ENCODE measurements at places on chromosomes 12 and 14. TPM values are rescaled to one million over a fixed set of nuclear protein-coding genes. Genes with fewer than 3 reads are reported as not detected.

- DNase-seq, result no peak
Measured at GRCh38 chr12:17992002-17992656, 97.9 kb downstream of the RERGL start.

DNA sequence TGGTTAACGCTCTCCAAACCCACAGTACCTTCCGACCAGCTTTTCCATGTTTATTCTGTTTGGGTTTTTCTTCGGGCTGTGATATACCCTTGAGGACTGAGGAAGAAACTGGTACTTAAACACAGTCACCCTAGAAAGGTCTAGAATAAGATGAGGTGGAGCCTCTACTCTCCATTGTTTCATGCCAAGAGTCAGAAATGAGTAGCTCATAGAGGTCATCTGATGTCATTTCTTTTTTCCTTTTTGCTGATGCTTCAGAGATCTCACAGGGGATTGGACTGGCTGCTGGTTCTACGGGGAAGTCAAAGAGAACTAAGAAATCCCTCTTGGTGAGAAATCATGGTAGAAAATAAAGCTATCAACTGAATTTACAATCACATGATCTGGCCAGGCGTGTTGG lies 538.2 kb upstream of the TMEM132C start:
- no peak for DNase-seq

GRCh38 chr12:121005346-121005815 lies 10.9 kb downstream of the C12orf43 start:
- DNase-seq, result no peak

DNA sequence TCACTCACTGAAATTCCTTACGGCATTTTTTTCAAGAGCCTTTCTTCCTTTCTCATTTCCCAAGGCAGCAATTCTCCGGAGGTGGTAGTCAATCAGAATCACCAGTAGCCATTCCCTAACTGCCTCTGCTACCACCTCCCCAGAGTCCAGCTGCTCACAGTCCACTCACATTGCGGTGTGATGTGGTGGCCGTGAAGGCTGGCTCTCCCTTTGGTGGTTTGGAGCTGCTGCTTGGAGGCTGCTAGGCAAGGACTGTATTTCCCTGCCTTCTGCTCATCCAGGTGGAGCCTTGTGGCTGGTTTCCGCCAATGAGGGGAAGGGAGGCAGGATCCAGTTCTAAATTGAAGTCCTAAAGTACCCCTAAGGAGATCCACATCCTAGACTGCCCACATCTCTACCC lies 222.0 kb downstream of the ANO2 start:
- no peak for DNase-seq

DNA sequence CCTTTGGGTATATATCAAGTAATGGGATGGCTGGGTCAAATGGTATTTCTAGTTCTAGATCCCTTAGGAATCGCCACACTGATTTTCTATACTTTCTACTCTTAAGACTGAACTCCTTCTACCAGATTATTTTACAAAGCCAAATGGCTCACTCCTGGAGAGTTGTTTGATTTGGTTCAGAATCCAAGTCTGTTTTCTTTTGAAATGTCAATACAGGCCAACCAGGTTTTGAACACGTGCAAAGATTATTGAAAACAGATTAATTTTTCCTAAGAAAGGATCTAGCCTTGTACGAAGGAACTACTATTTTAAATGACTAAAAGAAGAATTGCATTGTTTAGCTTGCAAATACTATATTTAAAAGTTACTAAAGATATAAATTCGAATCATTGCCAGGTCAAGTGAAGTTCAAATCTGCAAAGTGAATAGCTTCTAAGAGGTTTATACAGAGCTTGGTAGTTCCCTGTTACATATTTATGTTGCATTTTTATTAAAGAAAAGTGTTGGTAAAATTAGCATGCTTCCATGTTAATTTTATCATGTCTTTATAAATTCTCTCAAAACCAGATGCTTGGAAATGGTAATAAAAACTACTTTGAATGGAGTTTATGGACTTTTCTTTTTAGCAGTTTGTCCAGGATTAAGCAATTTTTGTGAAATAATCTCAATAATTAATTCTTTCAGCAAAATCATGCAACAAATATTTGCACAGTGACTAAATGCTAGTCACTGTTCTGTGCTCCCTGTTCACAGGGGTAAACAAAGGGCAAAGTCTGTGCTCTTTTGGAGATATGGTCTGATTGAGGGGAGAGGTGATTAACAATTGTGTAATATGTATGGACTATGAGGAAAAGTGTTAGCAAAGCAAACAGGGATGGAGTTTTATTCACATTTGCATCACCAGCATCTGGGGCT lies 38.9 kb downstream of the GPR65 start:
- DNase-seq, result no peak

- DNase-seq, result no peak
Measured at GRCh38 chr12:21571046-21571445, 33.6 kb downstream of the GYS2 start.

DNA sequence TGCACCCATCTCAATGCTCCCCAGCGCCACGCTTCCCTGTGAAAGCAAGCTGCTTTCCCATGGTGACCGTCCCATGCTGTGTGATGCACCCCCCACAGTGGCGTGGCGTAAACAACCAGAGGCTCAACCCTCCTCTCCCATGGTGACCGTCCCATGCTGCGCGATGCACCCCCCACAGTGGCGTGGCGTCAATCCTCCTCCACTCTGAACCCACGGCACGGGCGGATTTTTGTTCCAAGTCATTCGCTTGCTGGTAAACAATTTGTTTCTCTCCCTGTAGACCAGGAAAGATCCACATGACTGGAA lies 8.9 kb downstream of the STX2 start:
- no peak for DNase-seq

GRCh38 chr12:57866308-57867019 lies 19.9 kb upstream of the CTDSP2 start:
- DNase-seq, result no peak

GRCh38 chr12:93378998-93379325 lies 1.2 kb downstream of the NUDT4 start:
- DNase-seq, result no peak

DNA sequence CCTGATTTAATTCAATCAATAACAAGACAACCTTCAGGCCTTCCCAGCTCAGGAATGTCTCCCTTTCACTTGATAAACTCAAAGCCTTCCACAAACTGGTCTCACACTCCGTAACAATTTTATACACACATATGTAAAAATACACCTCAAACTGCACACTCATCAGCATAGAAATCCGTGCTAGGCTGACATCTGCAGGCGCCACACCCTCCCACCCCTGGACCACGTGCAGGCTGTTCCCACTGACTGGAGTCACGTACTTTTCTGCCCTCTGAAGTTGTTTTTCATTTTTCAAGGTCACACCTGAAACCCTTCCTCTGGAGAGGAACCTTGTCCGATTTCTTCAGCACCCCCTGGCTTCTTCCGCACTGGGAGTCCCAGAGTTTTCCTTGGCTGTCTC lies 27.6 kb downstream of the FBXO21 start:
- DNase-seq, result no peak

DNA sequence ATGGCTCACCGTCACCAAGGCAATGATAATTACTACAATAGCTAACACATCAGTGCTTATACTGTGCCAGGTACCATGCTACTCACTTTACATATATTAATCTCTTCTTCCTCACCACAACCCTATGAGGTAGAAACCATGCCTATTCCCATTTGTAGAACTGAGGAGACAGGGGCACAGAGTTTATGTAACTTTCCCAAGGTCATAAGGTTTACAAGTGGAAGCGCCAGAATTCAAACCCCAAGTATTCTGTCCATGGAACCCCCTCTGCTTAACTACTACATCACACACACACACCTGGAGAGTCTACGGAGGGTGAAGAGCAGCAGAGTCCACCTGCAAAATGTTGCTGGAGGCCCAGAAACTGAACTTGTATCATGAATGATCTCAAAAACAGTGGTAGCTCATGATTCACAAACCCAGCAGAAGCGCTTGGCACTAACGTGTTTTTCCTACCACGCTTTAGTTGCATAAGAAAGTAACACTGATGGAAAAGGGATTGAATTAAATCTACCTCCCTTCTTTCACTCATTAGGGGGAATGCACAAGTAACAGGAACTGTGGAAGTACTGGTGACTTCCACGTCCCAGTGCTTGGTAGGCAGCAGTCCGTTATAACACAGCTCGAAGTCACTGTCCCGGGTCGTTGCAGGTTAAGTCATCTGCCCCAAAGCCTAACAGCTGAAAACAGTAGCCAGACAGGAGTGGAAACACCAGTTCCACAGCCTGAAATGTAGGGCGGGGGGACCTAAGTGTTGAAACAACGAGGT lies 2.0 kb downstream of the ITPR2 start:
- no peak for DNase-seq

GRCh38 chr12:94207467-94207848 lies 59.1 kb downstream of the PLXNC1 start:
- no peak for DNase-seq

DNA sequence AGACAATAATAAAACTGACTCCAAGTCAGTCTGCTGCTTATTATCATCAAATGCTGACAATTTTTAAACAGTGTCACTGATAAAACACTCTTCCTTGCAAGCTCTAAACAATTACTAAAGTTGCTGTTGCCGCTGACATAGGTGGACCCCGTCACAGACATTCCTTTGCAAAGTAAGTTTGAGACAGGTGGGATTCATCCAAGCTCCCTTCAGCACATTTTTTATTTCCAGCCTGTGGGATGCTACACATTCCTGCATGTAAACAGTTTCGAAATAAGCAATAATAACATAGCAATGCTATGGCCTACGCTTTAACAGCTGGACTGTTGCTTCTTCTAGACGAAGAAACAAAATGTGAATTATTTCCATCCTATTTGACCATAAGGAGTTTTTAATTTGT lies 85.4 kb upstream of the HIF1A start:
- no peak for DNase-seq

- DNase-seq, result no peak
Measured at GRCh38 chr14:35406506-35407305, 2.2 kb upstream of the NFKBIA start.

ADAM20 gene
- 0.57 TPM for total RNA-seq

LTBP2 gene
- 16.0 TPM for total RNA-seq

GPR65 gene
- total RNA-seq, result 0.42 TPM

LRFN5 gene
- total RNA-seq, result 0.37 TPM

ASCL4 gene
- not detected for total RNA-seq

BMP4 gene
- 7.1 TPM for total RNA-seq

SDSL gene
- total RNA-seq, result 7.6 TPM

Measured in left ventricle myocardium superior (tissue), 1 donor.